ENCODE measurements at places on chromosomes 7 and 10.

GRCh38 chr7:75818472-75818871 is 4.9 kb upstream of the CCL24 start:
- no peak for DNase-seq

GRCh38 chr7:74396993-74397392 is 56.7 kb upstream of the GTF2IRD1 start:
- no peak for DNase-seq

DNA sequence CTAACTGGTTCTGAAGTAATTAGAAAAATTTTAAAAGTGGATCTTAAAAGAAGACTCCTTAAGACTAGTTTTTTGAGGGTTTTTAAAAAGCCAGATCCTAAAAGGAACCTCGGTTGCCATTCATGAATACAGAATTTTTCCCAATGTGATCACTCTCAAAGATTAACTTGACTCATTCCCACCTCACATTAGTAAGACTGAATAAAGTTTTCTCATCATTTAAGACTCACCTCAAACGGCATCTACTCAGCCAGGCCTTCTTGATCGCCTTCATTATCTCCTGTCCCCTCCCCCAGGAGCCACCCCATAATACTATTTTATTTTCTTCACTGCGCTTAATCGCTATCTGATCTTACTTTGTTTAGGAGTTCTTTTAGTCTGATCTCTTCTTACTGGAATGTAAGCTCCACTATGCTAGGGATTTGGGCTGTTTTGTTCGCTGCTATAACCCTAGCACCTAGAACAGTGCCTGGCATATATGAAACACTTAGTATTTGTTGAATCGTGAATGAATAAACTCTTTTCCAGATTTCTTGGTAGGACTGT is 55.9 kb upstream of the PCGF5 start:
- DNase-seq: no peak

DNA sequence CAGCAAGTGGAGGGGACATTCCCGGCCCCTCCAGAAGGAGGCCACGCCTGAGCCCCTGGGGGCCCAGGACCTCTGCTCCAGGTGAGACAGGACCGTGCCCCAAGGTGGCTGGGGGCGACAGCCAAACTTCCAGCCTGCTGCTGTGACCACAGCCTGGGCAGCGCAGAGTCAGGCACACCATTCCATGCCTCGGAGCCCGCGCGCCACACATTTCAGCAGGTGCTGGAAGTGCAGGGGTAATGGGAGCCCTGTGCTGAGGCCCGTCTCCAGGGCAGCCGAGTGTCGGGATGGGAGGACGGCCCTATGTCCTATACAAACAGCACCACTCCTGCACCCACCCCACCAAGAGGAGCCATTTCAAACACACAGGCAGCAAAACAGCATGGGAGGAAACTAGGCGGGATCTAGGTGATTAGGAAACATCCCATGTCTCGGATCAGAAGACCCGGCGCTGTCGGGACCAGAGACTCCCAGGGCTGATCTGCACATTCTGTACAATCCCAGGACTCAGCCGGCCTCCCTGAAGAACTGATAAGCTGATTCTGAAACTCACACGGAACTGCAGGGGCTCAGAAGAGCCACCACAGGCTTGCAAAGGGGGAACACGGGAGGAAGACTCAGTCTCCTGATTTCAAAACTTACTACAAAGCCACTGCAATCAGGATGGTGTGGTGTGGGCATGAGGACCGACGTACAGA is 272.3 kb downstream of the ELFN1 start:
- DNase-seq: no peak

DNA sequence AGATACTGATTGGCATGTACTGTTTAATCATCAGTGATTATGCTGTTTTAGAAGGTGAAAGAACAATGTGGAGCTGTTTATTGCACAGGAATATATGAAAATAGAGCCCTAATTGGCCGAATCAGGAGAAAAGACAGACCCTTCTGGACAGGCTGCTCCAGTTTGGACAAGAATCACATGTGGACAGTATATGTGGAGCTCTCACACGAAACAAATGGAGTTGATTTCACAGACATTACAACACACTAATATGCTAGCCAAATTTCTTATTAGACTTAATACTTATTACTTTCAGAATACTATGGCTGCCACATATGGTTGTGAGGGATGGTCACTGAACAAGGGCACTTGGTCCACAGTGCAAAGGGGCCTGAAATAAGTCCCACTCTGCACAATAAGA is 15.5 kb downstream of the TWIST1 start:
- DNase-seq: no peak

DNA sequence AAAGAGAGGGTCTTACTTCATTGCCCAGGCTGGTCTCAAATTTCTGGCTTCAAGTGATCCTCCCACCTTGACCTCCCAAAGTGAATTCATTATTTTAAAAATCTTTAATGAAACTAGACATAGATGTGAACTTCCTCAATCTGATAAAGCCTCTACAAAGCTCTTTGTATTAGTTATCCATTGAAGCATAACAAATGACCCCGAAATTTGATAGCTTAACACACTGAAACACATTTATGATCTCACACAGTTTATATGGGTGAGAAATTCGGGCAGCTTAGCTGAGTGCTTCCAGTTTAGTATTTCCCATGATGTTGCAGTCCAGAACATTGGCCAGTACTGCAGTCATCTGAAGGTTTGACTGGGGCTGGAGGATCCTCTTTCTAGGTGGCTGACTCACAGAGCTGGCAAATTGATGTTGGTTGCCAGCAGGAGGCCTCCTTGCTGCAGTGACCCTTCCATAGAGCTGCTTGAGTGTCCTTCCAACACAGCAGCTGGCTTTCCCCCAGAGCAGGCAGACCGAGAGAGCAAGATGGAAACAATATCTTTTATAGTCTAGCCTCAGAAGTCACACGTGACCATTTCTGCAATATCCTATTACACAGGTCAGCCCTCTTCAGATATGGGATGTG is 16.6 kb upstream of the WNT8B start:
- no peak for DNase-seq

GRCh38 chr7:86664991-86665390 is 21.3 kb downstream of the GRM3 start:
- no peak for DNase-seq

DNA sequence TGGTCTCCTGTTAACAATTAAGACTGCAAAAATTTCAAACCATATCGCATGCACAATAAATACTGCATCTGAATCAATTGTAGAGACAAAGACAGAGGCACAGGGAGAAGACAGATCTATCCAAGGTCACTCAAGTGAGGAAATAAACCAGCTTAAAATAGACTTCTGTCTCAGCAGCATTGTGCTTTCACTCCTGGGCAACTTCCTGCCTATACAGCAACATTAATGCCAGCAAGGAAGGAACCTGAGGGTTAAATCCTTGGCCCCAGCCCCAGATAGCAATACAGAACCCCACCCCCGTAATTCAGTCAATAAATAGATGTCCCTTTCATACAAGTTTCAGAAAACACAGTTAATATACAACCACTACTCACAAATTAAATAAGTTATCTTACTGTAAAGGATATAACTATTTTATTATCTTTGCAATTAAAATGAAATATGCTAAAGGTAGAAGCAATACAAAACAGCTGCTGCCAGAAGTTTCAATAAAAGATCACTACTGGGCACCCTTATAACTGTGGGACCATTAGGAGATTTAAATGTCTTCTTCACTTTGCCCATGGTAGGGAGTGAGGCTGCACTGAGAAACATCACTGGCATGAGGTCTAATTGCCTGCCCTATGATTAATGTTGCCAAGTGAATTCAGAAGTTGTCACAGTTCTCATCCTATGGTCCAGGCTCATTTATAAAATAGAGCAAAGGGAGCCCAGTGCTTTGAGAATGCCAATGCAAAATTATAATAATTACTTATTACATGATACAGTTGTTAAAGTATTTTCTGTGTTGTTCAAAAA is 49.4 kb downstream of the CAV1 start:
- DNase-seq: no peak

DNA sequence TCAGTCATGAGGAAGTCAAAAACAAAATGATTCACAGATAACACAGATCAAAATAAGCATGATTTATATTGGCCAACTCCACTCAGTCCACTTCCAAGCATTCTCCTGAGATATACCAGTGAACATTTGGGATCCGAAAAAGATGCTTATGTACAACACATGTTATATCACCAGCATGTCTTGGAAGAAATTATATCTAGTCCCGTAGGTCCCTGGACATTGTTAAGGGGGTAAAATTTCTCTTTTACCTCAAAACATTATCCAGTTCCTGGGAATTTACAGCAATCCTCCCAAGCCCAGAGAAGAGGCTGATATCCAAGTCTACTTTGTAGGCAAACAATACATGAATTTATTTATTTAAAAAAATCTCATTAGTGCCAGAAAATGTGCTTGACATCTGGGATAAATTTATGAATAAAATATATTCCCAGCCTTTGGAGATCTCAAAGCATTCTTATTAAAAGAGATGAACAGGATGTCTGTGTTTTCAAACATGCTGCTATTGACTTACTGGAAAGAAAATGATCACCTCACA is 582.2 kb upstream of the ZWINT start:
- no peak for DNase-seq

GRCh38 chr7:147199868-147200267 is 1083.3 kb downstream of the CNTNAP2 start:
- peak; percentile 42 for DNase-seq

- no peak for DNase-seq
Measured at GRCh38 chr7:158842486-158842885, 13.2 kb upstream of the ESYT2 start.

- no peak for DNase-seq
Measured at GRCh38 chr10:72464438-72464837, 109.7 kb upstream of the DNAJB12 start.

GRCh38 chr10:88896994-88897853 is 17.2 kb downstream of the STAMBPL1 start:
- no peak for DNase-seq

GRCh38 chr7:68537774-68538071 is 1060.6 kb upstream of the AUTS2 start:
- DNase-seq: no peak

GRCh38 chr10:36722777-36723176 is 402.6 kb upstream of the ANKRD30A start:
- DNase-seq: no peak

DNA sequence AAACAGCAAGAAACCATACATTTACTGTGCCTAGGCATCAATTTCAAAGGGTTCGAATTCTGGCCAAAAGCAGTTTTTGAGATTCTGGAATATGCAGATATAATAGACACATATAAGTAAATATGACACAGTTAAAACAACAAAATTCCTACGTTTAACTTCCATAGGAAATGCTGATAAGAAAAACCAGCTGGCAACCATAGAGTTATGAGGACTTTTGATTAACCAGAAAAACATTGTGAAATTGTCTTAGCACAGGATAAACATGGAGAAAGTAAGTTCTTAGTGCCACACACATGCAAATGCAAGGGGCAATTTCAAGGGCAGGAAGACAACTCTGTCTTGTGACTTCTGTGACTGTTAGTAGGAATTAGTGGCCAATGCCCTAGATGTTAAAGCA is 702.1 kb downstream of the TNS3 start:
- DNase-seq: no peak

- DNase-seq: no peak
Measured at GRCh38 chr10:1643161-1643907, 94.0 kb downstream of the ADARB2 start.

DNA sequence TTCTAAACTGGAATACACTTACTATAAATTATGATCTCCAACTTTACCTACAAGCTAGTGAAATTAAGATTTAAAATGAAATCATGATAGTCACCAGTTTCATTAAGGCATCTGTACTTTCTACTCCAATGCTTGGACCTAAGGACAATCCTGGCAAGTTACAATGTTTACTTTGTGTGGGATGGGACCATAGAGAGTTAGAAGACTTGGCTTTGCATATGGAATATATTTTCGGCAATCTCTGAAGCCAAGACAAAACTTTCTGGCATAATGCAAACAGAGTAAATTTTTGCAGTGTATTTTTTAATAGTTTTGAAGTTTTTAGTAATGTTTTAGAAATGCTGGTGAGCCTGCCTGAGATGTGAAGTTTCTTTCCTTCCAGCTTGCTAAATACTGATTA is 248.9 kb downstream of the ABCA13 start:
- DNase-seq: no peak

- no peak for DNase-seq
Measured at GRCh38 chr10:120650705-120651399, 193.8 kb downstream of the PLPP4 start.

DNA sequence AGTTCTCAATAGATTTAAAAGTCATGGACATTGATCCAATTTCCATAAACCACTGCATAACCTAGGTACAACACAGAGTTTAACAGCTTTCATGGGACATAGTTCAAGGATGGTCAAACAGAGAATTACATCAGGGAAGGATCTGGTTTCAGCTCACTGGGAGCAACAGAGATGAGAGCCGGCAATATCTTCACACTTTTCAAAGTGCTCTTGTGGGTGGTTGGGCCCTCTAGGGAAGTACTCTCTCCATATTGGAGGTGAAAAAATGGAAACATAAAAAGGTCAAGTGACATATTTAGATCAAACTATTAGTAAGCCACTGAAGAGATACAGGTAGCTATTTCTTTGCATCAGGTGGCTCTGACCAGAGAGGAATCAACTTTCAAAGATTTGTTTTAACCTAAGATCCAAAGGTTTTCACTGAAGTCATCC is 61.8 kb upstream of the LRRN3 start:
- DNase-seq: peak; percentile 28

DNA sequence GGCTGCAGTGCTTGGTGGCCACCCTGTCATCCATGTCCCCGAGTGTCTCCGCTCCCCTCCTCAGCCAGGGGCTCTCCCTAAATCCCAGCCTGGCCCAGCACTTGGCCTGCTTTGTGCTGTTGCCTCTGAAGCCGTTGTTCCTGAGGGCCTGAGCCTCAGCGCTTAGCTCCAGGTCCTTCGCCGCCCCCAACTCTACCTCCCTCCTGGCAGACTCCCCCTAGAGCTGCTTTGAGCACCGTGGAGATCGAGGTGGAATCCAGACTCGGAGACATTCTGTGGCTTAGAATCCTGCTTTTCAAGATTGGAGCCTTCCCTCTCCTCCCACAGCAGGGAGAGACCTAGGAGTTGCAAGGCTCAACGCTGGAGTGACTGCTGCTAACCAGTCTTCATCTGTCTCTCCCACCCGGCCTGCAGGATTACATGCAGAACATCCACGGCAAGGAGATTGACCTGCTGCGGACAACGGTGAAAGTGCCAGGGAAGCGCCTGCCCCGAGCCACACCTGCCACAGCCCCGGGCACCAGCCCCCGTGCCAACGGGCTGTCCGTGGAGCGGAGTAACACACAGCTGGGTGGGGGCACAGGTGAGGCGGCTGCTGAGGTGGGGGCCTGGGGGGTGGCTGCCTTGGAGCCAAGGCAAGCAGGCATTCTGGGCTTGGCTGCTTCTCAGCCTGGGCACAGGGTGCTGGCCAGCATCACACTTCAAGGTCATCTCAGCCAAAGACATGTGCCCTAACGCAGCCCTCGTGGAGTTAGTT is 33.3 kb downstream of the GBX1 start:
- no peak for DNase-seq

GRCh38 chr10:51759896-51760534 is 60.6 kb upstream of the CSTF2T start:
- no peak for DNase-seq

- no peak for DNase-seq
Measured at GRCh38 chr7:135743907-135744731, 4.5 kb downstream of the FAM180A start.

DNA sequence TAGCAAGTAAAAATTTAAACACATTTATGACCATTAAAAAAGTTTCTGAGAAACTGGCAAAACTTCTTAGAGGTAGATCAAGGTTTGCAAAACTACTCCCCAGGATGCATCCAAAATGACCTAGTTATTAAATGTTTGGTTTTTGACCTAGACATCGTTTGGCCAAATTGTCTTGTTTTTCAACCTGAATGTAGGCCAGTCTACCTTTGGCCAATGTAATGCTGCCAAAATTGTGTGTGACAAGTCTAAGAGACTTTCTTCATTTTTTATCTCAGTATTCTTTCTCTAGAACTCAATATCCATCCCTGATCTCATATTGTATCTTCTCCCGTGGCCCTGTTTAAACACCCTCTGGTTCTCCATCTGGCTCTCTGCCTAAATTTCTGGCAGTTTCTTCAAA is 202.0 kb downstream of the CXCL12 start:
- no peak for DNase-seq
